ENCODE measurements at places on chromosomes 6 and 20. TPM values are rescaled to one million over a fixed set of nuclear protein-coding genes. Genes with fewer than 3 reads are reported as not detected.

GSTA2 gene
- total RNA-seq, result not detected

CLVS2 gene
- under 0.01 TPM for total RNA-seq

CCDC28A gene
- 26.9 TPM for total RNA-seq

LY6G6C gene
- not detected for total RNA-seq

TNNC2 gene
- 2.2 TPM for total RNA-seq

CLPSL2 gene
- total RNA-seq, result not detected

SSR1 gene
- 40.4 TPM for total RNA-seq

EEF1A1 gene
- 30,892 TPM for total RNA-seq
